ENCODE measurements at places on chromosomes 7 and 10.

GRCh38 chr10:8588135-8588534, 533.6 kb downstream of the GATA3 start:
- no peak for DNase-seq

DNA sequence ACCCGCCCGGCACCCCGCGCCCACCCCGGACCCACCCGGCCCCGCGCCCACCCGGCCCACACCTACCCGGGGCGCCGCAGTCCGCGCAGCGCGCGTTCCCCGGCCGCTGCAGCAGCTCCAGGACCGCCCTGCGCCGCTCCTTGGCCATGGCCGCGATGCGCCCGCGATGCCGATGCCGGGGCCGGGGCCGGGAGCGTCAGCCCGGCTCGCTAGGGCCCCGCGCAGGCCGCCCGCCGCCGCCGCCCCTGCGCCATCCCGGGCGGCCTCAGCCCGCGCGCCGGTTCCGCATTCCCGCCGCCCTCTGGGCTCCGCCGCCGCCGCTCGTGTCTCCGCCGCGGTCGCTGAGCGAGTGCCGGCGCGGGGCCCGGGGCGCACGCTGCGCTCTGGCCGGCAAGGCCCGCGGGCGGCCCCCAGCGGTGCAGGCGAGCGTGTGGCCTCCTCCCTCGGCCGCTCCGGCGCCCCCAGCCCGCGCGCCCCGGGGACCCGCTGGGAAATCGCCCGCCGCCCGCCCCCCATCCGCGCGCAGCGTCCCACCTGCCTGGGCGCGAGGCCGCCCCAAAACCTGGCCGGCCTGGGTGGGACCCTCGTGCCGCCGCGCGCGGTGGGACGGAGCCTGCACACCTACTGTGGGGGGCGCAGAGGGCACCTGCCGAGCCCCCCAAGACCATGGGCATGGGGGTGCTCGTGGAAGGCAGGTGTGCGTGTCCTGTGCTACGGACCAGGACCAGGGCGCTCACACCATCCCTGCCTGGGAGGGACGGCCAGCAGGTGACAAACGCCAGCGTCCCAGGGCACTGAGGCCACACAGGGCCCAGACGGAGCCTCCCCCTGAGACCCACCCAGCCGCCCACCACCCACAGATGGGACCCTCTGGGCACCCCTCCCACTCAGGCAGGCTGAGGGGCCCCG, at the start of gene ADAP1:
Gene ADAP1, minus strand, starts transcription at position 351 of the 909 bp plus-strand sequence. Its CDS starts 203 bp downstream, at position 148.
- no peak for DNase-seq

GRCh38 chr7:69412331-69413146, 185.7 kb upstream of the AUTS2 start:
- peak; percentile 6 for DNase-seq

DNA sequence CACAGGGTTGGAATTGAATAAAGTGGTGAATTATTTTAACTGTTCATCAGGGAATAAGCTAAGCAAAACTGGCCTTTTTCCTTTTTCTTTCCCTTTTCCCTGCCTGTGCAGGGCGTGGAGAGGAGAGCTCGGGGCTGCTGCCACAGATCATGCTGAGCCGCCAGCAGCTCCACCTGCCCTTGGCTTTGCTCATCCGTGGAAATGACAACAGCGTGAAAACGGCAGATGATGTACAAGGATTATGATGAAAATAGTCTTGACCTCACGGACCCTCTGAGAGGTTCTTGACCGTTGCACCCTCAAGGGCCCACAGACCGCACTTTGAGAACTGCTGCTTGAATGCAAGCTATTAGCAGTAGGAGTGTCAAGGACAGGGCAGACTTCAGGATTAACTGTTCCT, 10.6 kb downstream of the PPP2R2D start:
- no peak for DNase-seq

- no peak for DNase-seq
Observed at GRCh38 chr10:91206427-91206826, 14.0 kb upstream of the PCGF5 start.

- DNase-seq = no peak
Observed at GRCh38 chr7:139328375-139328774, 12.8 kb upstream of the FMC1 start.

- no peak for DNase-seq
Observed at GRCh38 chr10:79027147-79028055, 41.4 kb upstream of the ZMIZ1 start.

GRCh38 chr10:97031459-97031858, 154.3 kb downstream of the SLIT1 start:
- DNase-seq = no peak

DNA sequence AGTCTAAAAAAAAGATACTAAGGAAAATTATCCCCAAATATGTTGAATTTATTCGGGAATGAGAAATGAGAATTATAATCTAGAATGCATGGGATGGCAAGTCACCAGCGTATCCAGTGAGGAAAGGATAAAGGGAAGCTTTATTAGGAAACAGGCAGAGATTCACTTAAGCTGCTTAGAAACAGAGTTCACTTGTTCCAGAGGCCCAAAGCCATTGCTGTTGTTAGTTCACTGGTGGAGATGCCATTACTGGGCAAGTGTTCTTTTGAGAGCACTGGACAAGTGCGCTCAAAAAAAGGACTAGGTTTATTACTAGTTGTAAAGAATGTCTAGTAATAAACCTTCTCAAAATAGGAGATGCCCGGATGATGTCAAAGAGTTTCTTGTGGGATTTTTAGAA, 51.2 kb downstream of the MICU1 start:
- DNase-seq = no peak

GRCh38 chr7:118583641-118584040, 359.1 kb downstream of the ANKRD7 start:
- no peak for DNase-seq

GRCh38 chr7:55120501-55121198, 101.8 kb downstream of the EGFR start:
- DNase-seq = no peak

- DNase-seq = no peak
Observed at GRCh38 chr7:100568896-100569844, 4.5 kb downstream of the SAP25 start.

DNA sequence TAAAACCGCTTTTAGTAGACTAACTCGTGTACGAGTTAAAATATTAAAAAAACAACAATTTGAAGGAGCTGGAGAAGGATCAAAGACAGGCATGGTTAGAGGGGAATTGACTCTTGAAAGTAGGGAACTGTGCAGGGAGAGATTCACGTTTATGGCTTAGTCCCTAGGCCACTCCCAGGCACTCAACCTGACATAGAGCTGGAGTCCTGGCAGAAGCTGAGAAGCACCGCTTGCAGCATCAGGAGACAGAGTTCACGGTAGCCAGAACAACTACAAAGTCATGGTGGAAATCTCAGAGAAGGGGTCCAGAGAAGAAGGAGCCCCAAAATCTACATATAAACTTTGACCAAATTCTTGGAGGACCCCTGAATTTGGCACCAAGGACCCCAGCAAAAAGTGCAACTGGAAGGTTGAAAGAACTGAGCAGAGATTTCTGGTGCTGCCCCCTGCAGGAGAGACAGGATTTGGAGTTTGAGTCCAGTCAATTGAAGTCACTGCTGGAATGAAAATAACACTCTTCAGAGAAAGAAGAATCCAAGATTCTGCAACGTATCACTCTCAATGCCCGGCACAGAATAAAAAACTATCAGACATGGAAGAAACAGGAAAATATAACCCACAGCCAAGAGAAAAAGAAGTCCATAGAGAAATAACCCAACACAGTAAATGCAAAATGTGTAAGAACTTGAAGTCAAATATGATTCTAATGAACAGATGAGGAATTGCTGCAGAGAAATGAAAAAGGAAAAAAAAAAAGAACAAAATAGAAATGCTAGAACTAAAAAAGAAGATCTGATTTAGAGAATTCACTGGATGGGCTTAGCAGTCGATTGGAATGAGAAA, 493.3 kb upstream of the PODXL start:
- no peak for DNase-seq

- DNase-seq = no peak
Observed at GRCh38 chr7:108136191-108136688, 6.1 kb upstream of the LAMB4 start.

DNA sequence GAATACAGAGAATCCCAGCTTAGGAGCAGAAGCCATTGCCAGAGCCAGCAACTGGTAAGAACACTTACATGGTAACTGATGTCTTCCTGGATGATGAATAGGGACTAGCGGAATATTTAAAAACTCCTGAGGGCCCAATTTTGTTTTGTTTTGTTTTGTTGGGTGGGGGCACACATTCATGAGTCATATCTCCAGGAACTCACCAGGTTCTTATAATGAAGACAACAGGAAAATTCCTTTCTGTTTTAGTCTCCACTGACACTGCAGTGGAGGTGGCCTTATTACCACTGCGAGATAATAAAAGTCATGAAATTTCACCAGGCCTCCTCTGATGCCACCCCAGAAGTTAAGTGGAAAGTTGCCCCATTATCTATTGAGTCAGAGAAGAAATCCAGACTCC, 6.6 kb upstream of the CUZD1 start:
- no peak for DNase-seq

GRCh38 chr7:156493942-156494341, 146.6 kb upstream of the RNF32 start:
- DNase-seq = no peak

DNA sequence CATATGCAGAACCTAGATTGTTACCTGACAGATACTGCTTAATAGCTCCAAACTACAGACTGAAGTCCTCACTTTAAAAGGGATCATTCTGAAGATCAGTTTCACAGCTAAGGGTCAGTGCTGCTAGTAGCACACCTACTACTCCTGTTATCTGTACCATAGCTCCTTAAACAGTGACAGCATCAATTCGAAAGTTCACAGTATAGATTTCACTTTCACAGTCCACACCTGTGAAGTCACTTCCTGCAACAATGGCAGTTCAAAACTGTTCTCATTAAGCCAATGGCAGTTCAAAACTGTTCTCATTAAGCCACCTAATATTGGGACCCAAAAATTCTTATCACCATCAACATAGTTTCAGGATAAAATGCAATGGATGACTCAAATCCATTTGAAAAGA, 10.7 kb upstream of the FHIP2A start:
- DNase-seq = no peak

- DNase-seq = no peak
Observed at GRCh38 chr7:150952331-150953050, 25.6 kb downstream of the KCNH2 start.

DNA sequence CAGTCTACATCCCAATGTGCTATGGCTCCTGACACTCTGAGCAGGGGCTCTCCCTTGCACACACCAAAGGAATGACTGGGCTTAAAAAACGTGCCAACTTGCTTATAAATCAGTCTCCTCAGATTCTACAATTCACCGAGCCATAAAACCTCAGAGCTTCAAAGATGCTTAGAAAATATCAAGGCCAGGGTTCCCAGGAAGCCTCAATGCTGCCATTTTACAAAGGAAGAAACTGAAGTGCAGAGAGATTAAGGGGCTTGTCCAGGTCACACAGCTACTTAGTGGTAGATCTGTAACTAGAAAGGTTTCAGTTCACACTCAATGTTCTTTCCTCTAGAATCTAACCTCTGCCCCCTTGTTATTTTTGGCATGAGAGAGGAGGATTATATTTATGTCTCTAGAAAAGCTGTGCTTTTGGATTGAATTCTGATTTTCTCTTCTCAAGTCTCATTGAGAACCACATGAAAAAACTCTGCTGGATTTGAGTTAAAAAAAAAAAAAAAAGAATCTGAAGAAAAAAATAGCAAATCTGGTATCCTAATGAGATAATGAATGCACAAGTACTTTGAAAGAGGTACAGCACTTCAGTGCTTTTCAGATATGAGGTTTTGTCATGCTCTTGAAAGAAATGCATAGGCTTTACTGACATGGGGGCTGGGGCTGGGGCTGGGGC, 22.3 kb upstream of the TSPAN33 start:
- no peak for DNase-seq

DNA sequence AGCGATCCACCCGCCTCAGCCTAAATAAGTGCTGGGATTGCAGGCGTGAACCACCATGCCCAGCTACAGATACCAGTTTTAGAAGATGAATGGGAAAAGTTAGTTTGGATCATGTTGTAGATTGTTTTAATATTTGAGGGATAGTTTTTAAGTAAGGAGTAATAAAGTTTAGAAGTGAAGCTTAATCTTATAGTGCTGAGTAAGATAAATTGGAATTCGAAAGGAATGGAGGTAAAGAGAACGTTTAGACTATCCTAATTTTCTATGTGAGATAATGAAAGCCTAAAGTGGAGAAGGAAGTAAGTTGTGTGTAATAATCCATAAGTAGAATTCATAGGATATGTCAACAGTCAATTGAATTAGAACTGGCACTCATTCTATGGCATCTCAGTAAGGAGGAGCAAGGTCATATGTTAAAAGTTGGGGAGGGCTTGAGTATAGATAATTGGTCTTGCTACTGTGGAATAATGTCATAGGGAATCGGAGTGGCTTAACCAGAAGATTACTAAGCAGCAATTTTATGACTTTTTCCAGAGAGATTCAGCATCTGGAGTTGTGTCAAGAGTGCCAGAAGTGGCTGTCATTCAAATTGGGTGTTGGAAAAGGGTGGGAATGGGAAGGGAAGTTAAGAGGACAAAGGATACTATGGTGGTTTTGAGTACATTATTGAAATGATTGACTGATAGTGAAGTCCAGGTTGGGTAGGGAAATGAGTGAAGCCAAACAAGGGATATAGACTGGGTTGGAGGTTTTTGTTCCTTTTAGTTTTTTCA, 12.1 kb downstream of the TAX1BP1 start:
- DNase-seq = no peak

GRCh38 chr7:85074992-85075391, 111.9 kb downstream of the SEMA3D start:
- DNase-seq = no peak

DNA sequence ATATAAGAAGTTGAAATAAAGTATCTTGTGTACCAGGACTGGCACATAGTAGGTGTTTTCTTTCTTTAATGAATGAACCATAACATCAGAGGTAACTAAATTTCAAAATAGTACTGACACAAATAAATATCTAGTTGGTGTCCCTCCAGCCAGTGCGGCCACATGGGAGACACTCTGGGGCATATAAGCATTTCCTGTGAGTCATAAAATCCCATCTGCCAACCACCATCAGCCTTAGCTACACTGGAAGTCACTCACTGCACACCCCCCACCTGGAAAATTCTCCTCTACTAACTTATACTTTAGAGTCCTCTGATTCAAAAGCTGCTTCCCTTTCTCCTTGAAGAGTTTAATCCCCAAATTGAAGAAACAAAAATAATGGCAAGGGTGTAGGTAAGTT, 32.5 kb downstream of the DYDC1 start:
- no peak for DNase-seq

- DNase-seq = peak; percentile 30
Observed at GRCh38 chr10:133123050-133123745, 35.5 kb downstream of the ADGRA1 start.

GRCh38 chr10:119237722-119238436, 30.5 kb downstream of the GRK5 start:
- no peak for DNase-seq

DNA sequence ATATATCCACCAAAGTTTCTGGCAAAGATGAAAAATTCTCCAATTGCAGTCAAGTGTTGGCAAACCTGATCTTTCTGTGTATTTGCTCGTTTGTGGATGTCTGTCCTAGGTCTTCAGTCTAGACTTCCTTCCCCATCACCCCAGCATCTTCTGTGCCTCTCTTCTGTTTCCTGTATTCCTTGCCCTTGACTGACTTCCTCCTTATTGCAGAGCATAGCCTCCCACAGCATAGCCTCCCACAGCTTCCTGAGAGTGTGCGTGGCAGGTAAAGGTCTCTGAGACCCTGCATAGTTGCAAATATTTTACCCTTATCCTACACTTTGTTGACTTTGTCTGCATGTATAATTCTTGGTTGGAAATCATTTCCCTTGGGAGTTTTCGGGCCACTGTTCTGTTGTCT, 18.4 kb downstream of the SLC18A2 start:
- no peak for DNase-seq

GRCh38 chr7:48481235-48481634, 310.0 kb downstream of the ABCA13 start:
- no peak for DNase-seq

GRCh38 chr10:116868722-116869121, 19.4 kb downstream of the ENO4 start:
- no peak for DNase-seq

Data from stimulated activated CD4-positive, alpha-beta T cell treated with anti-CD3 and anti-CD28 coated beads, TNF-alpha, amount 100 ng/mL, for 24 hours (primary cell).